Activated CD4-positive, alpha-beta T cell treated with anti-CD3 and anti-CD28 coated beads, Interleukin-2, amount 10 ng/mL, durations not matched to agents 7 days and 5 days (primary cell): ENCODE measurements at places on chromosomes 3 and 15. TPM values are rescaled to one million over a fixed set of nuclear protein-coding genes. Genes with fewer than 3 reads are reported as not detected.

SAMD7 gene
- not detected for total RNA-seq

DNA sequence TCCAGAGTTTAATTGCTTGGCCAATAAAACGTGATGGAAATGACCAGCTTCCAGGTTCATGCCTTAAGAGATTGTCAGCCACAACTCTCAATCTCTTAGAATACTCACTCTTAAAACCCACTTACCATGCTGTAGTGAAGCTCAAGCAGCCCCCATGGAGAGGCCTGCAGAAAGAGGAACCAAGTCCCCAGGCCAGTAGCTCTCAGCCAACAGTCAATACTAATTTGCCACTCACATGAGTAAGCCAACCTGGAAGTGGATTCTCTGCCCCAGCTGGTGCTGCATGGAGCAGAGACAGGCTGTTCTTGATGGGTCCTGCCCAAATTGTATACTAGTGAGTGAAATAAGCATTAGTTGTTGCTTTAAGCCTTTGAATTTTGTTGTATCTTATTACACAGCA lies 155.9 kb downstream of the OXSM start:
- no peak overlapping the region for H3K27ac ChIP-seq
- H3K36me3 ChIP-seq, result no peaks in the 10 kb centered on the region
- H3K4me3 ChIP-seq, result no peak overlapping the region
- no peaks in the 10 kb centered on the region for H3K4me1 ChIP-seq

DNA sequence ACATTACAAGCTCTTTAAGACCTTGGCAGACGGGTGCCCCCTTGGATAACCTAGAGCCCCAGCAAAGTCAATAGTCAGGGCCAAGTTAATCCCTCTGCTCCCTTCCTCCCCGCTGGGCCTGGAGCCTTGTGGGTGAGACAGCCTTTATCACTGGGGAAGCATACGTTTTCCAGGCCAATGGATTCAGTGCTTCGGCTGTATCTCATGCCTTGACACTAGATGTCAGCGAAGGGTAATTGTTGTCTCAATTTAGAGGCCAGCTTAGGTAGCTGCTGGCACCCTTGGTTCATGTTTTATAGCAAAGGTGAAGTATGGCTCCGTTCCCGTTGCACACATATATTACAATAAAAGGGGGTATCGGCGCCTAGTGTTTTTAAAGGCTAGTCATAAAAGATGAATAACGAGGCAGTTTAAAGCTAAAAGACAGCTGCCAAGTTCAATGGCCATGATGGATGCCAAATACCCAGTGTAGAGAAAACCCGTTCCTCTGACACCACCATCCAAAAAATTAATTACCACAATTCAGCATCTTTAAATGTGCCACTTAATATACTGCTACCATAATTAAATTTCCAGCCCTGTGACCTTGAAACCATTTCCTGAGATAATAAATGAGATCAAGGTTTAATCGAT lies 52.3 kb upstream of the BNIP2 start:
- no peak overlapping the region for H3K4me3 ChIP-seq
- no peak overlapping the region for H3K27ac ChIP-seq
- DNase-seq, result peak; percentile 17
- H3K4me1 ChIP-seq, result no peaks in the 10 kb centered on the region
- H3K36me3 ChIP-seq, result peaks cover 2% of the 10 kb centered on the region

- no peaks in the 10 kb centered on the region for H3K27me3 ChIP-seq
- no peak for DNase-seq
- no peak overlapping the region for H3K4me3 ChIP-seq
- peaks cover 49% of the 10 kb centered on the region for H3K36me3 ChIP-seq
- peaks cover 58% of the 10 kb centered on the region for H3K4me1 ChIP-seq
Measured at GRCh38 chr3:152380043-152380442, 111.3 kb downstream of the MBNL1 start.

DZIP3 gene
- 13.8 TPM for total RNA-seq

DNA sequence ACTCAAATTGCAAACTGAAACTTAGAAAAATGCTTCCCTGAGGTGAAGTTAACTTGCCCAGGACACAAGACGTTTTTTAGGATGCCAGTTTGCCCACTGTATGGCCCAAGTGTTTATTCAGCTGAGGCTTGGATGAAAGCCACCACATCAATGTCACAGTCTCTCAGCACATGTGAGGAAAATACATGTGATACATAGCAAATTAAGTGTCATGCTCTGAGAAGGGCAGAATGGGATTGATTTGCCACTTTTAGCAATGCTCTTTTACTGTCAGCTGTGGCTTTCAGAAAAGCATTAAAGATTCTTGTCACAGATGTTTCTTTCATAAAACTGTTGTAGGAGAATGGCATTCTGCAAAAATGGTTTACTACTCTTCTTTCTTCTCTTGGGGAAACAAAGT lies 165.5 kb downstream of the ZIC1 start:
- no peak overlapping the region for H3K4me3 ChIP-seq
- no peaks in the 10 kb centered on the region for H3K27me3 ChIP-seq
- no peaks in the 10 kb centered on the region for H3K4me1 ChIP-seq
